Activated naive CD4-positive, alpha-beta T cell treated with anti-CD3 and anti-CD28 coated beads, Interleukin-2, amount 50 U/mL, for 16 hours (primary cell): ENCODE measurements at places on chromosomes 7 and 10.
A peak's percentile ranks its signal among the peaks of the same experiment; 100 is the strongest.

GRCh38 chr7:98930921-98931320, 52.6 kb downstream of the TRRAP start:
- DNase-seq: no peak

DNA sequence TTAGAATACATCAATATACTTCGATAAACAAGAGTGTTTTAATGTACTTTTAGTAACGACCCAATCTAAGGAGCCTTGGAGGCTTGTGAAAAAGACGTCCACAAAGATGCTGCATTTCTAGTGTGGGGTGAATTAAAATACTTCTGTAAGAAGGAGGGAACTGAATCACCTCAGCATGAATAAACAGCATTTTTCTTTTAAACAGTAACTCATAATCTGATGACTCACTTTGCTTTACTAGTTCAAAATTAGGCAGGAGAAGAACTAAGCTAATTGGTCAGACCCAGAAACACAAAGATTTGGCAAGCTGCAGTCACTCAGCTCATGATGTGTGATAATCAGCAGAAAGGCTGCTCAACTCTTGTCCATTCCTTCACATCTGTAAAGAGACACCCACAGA, 24.2 kb downstream of the NCOA4 start:
- DNase-seq: no peak

GRCh38 chr7:94675356-94675755, 19.4 kb upstream of the SGCE start:
- no peak for DNase-seq

- DNase-seq: peak; percentile 22
These were observed 52.8 kb downstream of the C10orf105 start for GRCh38 chr10:71666639-71667386.

DNA sequence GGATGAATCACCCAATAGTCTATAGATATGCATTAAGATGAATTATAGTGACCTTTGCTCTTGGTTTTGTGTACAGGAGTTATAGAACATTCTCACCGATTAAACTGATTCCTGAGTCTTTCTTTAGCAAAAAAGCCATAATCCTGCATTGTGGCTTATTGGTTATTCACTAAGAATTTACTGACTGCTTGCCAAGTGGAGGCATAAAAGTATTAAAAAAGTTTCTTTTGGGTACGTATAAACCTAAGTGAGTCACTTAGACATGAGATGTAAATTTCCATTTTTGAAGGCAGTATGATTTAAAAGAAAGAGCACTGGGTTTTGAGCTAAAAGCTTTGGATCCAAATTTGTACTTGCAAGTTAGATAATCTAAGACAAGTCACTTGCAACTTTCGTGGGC, 100.7 kb downstream of the CDK6 start:
- no peak for DNase-seq

DNA sequence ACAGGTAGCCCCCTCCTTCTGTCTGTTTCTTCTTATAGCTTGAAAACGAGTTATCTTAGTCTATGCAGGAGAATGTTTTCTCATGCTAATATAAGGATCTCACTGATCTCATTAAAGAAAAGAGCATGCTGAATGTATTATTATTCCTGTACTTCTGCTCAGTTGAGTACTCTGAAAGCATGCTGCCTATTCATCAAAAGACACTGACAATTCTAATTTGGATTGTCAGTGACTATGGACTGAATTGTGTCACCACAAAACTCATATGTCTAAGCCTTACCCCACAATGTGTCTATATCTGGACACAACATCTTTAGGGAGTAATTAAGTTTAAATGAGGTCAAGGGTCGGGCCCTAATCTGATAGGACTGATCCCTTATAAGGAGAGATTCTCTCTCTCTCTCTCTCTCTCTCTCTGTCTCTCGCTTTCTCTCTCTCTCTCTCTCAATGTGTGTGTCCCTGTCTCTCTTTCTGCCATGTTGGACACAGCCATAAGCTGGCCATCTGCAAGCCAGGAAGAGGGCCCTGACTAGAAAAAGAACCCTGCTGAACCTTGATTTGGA, 98.4 kb downstream of the GNAT3 start:
- DNase-seq: no peak

GRCh38 chr10:35778306-35778705, 136.2 kb upstream of the FZD8 start:
- DNase-seq: no peak

DNA sequence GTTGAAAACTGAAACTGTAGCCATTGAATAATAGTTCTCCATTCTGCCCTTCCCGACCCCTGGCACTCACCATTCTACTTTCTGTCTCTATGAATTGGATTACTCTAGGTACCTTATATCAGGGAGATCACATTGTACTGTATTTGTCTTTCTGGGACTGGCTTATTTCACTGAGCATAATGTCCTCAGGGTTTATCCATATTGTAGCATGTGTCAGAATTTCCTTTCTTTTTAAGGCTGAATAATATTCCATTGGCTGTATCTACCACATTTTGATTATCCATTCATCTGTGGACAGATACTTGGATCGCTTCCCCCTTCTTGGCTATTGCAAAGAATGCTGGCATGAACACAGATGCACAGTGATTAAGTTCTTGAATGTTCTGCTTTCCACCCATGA, 107.4 kb downstream of the CDH23 start:
- DNase-seq: no peak

DNA sequence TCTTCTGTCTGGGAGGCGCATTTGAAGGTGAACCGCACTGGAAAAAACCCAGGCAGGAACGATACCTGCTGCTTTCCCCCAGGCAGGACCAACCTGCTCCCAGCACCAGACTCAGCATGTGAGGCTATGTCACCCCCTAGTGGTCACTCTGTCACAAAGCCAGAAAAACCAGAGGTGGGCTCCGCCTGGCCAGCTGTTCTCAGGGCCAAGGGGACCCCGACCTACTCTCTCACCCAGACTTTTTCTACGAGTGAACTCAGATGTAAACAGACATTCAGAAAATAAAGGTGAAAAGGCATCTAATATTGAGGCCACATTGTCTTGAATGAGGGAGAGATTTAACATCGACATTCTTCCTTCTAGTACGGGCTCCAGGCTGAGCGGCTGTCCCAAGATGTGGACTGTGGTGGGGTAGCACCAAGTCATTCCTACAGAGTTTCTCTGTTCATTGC, 117.3 kb downstream of the PRKAG2 start:
- DNase-seq: peak; percentile 63

DNA sequence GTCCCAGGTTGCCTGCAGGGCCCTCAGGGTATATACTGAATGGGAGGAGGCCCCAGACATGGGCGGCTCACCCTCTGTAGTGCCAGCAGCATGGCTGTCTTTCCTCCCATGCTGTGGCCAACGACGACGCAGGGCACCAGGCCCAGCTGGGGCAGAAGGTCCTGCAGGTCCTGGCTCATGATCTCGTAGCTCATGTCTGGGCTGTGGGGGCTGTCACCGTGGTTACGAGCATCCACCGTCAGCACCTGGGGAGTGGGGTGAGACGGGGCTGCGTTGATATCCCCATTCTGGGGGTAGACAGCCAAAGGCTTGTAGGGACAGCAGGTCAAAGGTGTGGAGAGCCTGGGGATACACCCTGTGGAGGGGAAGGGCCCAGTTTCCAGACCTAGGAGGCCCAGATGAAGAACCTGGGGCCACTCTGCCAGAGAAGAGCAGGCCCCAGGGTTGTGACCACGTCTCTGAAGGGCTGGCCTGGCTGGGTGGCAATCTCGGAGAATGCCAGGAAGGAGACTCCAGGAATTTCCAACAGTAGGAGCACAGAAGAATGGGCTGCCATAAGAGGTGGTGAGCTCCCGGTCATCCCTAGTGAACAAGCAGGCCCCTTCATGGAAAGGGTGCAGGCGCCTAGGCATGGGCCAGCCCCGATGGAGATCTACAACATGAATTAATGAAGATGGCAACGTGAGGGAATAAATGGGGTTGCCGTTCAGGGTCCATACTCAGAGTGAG, 947 bp downstream of the ABHD11 start:
- DNase-seq: no peak

DNA sequence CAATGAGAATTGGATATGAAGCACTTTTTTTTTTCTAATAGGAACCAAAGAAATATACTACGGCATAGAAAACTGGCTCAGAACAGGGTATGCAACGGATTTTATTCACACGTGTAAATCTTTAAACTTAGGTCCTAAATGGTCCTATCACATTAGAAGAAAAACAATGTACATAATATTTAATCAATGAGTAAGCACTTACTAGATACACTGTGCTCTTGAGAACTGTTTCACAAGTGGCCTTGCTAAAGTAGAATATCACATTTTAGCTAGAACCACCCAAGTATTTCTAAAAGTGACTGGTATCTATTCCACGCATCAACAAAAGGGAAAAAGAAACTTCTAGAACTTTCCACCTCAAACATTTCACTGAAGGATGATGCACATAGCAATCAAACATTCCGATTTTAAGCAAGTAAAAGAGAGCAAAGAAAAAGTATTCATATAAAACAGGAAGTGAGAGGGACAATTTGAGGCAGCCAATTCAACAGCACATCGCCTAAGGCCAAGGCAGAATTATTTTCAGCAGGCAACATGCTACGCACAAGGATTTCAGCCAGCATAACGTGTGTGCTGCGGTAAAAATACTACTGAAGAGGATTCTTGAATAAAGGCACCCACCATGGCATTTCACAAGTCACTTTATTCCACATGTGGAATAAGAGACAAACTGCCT, 55.8 kb downstream of the PARD3 start:
- DNase-seq: no peak

GRCh38 chr10:71736570-71736952, 17.0 kb upstream of the C10orf105 start:
- no peak for DNase-seq

DNA sequence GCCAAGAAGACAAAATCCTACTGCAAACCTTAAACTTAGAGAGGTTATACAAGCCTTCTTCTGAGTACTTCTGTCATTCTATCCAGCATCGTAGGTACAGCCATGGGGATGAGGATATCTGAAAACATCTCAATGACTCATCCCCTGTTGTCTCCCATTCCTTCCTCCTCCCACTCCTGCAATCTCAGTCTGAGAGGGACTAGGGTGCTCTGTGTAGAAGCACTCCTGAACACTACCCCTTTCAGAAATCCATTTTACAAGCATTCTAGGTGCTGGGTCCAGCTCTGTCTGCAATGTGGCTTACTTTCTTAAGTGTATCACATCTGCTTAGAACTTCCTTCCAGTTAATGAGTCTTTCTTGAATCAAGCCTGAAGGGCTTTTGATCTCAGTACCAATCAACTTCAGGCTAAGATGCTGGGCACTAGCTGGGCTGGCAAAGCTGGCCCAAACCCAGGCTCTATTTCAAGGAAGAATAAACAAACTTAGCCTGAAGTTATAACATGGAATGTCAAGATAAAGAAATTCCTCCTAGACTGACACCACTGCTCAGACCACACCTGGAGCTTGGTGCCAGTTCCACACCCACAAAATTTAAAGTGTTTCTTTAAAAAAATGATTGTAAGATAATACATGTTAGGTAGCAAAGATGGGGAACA, 270.3 kb upstream of the AOAH start:
- no peak for DNase-seq

DNA sequence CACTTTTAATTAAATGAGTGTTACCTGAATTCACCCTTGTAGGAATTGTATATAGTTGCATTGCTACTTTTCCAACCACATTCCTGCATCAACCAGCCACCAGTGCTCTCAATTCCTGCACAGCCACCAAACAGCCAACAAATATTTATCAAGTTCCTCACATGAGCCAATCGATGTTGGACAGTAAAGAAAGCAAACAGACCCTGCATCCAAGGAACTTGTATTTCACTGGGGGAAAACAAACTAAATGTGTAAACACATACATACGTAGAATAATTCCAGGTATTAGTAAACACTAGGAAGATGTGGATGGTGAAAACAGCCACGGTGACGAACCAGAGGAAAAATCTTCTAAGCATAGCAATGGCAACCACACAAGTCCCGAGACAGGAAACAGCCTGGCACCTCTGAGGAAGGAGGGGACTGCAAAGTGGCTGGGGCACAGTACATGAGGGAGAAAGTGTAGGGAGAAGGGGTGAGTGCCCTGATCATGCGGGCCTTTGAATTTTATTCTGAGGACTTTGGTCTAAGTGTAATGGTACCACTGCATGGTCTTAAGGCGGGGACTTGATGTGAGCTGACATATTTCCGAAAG, 111.2 kb downstream of the XRCC2 start:
- DNase-seq: no peak

DNA sequence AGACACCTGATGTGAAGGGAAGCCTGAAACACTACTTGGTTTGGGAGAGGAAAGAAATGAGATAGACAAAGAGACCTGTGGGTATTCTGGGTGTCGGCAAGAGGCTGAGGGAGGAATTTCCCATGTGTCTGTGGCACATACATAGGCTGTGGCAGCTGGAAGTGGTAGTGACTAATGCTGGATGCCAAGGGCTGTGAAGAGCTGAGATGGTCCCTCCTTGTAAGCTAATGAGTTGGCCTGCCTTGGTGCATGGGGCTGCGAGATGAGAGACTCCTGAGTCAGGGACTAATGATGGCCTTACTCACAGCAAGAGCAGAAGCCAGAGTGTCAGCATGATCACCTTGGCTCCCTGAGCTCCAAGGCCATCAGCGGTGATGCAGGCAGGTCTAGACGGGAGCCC, 119.0 kb upstream of the EEPD1 start:
- no peak for DNase-seq

GRCh38 chr10:24416248-24416647, 207.3 kb downstream of the KIAA1217 start:
- no peak for DNase-seq

GRCh38 chr10:128723631-128724205, 597.5 kb upstream of the MKI67 start:
- DNase-seq: no peak

- DNase-seq: no peak
These were observed 58.0 kb upstream of the ZPBP start for GRCh38 chr7:50151001-50151400.

DNA sequence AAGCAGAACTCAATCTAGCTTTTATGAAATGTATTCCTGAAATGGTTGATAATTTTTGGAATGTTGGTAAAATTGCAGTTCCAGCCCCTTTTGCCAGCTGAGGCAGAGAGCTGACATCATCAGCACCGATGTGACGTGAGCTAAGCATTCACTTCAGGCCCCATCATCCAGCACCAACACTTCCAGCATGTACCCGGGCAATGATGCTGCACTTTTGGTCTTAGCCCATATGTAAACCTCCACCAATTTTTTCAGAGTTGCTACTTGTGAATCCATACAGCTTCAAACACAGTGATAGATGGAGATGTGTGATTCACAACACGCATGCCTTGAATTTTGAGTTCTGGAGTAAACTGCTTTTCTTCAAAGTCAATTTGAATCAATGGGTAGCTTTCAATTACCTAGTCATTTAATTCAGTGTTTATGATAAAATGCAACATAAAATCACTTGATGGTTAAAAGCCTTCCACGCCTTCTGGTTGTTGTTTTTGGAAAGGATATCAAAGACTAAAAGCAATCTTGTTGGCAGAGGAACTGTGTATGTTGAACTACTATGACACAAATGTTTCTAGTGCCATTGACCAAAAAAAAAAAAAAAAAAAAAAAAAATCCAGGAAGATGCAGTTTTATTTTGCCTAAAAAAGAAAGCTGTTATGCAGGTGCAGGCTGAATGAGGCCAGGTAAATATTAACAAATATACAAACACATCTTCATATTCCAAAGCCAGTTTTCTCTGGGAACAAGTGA, 73.9 kb downstream of the NRP1 start:
- no peak for DNase-seq
